Body of pancreas (tissue), 4 donors: ENCODE measurements at places on chromosomes 7 and 10. TPM values are rescaled to one million over a fixed set of nuclear protein-coding genes. Genes with fewer than 3 reads are reported as not detected.

- H3K4me1 ChIP-seq, result no peaks in the 10 kb centered on the region
- H3K4me3 ChIP-seq, result no peak overlapping the region
- DNase-seq, result no peak
- no peak overlapping the region for H3K27ac ChIP-seq
- no peaks in the 10 kb centered on the region for H3K36me3 ChIP-seq
These were observed 22.3 kb downstream of the TTYH3 start for GRCh38 chr7:2654059-2654458.

DNA sequence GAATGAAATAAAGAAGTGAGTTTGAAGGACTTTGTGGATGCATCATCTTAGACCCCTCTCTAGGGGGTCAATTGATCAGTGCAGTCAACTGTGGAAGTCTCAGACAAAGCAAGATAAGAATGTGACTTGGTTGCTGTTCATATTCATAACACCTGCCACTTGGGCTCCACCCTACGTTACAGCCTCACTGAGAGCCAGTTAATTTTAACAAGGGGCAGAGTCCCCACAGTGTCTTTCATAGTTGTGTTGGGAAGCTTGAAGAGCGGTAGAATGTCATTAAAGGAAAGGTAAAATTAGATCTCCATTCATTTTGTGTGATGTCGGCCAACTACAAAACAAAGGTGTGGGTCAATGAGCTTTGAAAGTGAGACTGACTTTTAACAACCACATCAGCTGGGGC, 442.1 kb upstream of the C7orf33 start:
- no peak overlapping the region for H3K27ac ChIP-seq
- no peak for DNase-seq
- H3K4me1 ChIP-seq, result peaks cover 11% of the 10 kb centered on the region

DNA sequence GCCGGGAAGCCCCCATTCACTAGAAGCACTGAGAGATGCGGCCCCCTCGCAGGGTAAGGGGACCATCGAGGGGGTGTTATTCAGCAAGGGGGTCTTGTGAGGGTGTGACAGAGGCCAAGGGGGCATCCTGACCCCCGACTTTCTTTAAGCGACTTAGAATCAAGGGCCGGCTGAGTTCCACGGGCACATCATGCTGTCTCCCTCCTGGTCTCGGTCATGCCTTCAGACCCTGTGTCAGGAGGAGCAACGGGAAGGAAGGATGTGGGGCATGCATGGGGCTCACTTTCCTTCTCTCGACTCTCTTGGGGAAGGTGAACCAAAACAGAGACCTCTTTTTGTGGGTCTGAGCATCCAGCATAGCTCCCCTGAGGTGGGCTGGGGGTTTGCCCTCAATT, 2.5 kb downstream of the ACSL5 start:
- H3K27ac ChIP-seq, result no peak overlapping the region
- no peak overlapping the region for H3K4me3 ChIP-seq
- H3K4me1 ChIP-seq, result peaks cover 8% of the 10 kb centered on the region
- DNase-seq, result no peak

DNA sequence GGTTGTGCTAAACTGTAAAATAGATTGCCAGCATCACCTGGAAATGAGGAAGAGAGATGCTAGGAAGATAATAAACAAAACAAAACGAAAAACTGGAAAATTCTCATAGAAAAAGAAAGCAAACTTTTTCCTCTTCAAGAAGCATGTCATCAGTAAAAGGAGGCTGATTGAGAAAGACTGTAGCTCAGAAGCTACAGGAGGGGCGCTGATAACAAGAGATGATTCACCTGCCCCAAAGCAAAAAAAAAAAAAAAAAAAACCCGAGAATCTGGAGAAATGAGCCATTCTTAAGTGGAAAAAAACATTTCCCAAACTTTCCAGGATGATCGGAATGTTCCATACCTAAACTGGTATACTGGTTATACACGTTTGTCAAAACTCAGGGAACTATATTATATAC, 130.5 kb upstream of the C1QL3 start:
- H3K36me3 ChIP-seq, result no peaks in the 10 kb centered on the region
- DNase-seq, result no peak
- no peaks in the 10 kb centered on the region for H3K4me1 ChIP-seq
- no peak overlapping the region for H3K4me3 ChIP-seq
- H3K27ac ChIP-seq, result no peak overlapping the region

DNA sequence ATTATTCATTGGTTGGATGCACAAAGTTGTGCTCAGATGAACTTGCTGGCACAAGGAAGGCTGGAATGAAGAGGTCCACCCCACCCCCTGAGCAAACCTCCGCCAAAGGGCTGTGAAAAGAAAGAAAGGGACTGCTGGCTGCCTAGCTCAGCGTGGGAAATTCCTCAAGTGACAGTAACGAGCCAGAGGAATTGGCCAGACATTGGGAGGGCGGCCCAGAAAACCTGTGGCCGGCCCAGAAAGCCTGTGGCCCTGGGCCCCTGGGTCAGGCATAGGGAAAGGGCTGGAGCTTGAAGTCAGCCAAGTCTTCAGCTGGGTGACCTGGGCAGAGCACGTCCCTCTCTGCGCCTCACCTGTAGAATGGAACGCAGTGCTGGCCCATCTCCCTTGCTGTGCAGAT, 30.6 kb upstream of the CTBP2 start:
- no peak overlapping the region for H3K4me3 ChIP-seq
- no peaks in the 10 kb centered on the region for H3K4me1 ChIP-seq
- DNase-seq, result no peak
- no peak overlapping the region for H3K27ac ChIP-seq

CHCHD1 gene
- 9.3 TPM for total RNA-seq

SPDYE3 gene
- not detected for total RNA-seq
